Activated CD4-positive, alpha-beta T cell treated with anti-CD3 and anti-CD28 coated beads for 48 hours (primary cell): ENCODE measurements at places on chromosomes 12 and 14.

- no peak for DNase-seq
Observed at GRCh38 chr12:2359725-2360629, 307.2 kb downstream of the CACNA1C start.

- no peak for DNase-seq
Observed at GRCh38 chr14:103401223-103402214, 16.3 kb downstream of the MARK3 start.

- DNase-seq = no peak
Observed at GRCh38 chr12:24909667-24910066, 39.2 kb downstream of the BCAT1 start.

- DNase-seq = no peak
Observed at GRCh38 chr12:113030875-113031525, 25.5 kb upstream of the DTX1 start.

DNA sequence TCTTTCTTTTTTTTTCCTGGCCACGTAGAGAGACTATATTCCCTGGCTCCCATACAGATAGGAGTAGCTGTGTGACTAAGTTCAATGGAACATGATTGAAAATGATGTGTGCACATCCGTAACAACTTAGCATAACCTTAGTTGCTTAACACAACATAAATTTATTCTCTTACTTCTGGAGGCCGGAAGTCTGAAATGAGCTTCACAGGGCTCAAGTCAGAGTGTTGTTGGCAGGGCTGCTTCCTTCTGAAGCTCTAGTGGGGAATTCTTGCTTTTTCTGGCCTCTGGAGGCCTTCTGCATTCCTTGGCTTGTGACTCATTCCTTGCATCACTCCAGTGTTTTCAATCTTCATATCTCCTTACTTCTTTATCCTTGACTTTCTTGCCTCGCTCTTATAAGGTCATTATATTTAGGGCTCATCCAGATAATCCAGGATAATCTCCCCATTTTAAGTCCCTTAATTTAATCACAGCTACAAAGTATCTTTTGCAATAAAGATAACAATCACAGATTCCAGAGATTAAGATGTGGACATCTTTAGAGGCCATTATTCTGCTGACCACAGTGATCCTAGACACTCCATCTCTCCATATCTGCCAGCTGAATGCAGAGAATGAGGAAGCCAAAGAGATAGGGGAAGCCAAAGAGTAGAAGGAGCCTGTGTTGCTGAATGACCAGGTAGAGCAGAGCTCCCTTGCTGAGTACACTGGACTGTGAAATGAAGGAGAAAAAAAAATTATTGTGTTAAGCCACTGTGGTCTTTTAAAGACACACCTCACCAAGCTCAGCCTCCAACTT is 21.0 kb upstream of the SNX6 start:
- no peak for DNase-seq

DNA sequence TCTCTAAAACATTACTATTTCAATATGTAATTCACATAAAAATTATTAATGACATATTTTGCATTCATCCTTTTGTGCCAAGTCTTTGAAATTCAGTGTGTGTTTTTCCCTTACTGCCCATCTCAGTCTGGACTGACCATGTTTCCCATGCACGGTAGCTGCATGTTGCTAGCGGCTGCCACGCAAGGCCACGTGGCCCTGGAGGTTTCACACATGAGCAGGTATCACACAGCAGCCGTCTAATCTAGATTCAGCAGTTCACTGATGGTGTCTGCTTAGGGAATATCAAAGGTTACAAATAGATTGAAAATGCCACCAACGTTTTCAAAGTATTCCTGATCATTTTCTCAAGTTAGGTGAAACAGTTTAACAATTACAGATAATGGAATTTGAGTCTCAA is 234.8 kb upstream of the FKBP4 start:
- DNase-seq = no peak

DNA sequence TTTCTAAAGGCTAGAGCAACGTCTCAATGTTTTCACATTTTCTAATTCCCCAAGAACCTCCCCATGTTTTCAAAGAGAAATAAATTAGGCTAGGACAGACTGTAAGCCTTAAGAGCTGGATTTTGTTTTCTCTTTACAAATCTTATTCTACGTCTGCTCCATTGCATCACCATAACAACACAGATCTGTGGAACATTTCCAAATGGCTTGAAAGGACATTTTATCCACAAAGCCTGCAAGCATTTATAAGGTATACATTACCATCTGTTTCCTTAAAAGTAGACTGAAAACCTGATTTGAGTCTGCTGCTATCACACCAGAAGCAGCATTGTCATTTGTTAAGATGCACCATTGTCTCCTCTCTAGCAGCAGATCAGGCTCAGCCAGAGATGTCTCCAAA is 115.3 kb upstream of the PLEKHA5 start:
- no peak for DNase-seq
